CD4-positive, alpha-beta T cell treated with Interleukin-2 at 100 ng/mL for 4 hours (primary cell): ENCODE measurements at places on chromosomes 1 and 21.

GRCh38 chr1:9080705-9081291, 11.4 kb upstream of the SLC2A5 start:
- no peak for DNase-seq

GRCh38 chr1:226949401-226949800, 9.3 kb downstream of the COQ8A start:
- DNase-seq = no peak

GRCh38 chr1:239536165-239536849, 149.9 kb downstream of the CHRM3 start:
- DNase-seq = no peak

DNA sequence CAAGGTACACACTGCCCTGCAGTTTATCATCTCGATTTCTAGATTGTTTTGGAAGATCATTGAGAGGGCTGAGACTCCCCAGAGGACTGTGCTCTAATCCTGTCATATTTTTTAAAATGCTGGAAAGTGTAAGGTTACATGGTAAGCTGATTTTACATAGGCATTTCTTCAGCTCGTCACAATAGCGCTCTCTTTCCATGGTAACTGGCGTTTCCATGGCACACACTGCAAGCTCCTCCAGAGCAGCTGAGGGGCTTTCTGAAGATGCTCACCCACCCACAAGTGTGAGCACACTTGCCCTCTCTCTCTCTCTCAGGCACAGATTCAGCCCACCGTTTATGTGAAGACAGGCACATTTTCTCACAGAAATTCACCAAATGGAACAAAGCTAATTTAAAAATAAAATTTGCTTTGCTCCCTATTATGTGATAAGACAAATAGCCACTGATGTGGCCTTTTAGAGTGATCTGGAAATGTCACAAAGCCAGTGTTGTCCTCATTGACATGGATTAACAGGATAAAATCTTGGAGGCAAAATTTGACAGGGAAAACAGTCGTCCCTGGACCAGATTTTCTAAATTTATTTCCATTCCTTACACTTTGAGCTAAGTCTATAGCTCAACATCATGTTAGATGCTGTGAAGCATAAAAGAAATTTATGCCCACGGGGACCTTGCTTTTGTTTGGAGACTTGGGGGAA, 421.5 kb downstream of the RWDD3 start:
- no peak for DNase-seq

DNA sequence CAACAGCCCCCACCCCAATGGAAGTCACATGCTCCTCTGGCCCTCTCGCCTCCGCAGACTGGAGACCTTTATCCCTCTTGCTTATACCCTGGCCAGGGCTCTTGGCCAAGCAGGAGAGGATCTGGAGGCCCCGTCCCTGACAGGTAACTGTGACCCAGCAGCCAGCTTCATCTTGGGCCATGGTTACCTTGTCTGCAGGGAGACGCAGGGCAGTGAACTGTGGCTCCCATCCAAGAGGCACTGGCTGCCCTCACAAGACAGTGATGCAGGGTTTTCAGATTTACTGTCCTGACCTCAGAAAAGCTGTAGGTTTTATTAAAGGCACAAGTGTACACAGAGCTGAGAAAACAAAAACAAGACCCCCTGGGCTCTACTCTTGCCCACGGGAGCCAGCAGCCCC, 96.7 kb upstream of the KLHDC7A start:
- no peak for DNase-seq

GRCh38 chr1:180945551-180945950, 32.9 kb downstream of the KIAA1614 start:
- DNase-seq = no peak

DNA sequence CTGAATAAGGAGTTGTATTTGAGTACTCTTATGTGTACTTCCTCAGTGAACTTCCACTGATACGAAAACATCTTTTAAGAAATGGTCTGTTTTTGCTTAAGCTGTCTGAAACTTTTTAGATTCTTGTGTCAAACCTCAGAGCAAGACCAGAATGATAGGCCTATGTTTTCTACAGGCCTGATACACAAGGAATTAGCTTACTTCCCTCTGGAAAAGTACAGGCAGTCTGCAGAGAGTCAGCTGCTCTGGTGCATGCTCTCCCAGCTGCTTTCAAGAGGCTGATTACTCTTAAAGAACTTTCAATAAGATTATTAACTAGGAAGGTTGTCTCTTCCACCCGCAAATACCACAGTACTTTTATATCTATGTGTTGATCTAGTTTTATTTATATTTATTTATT, 9.5 kb downstream of the SNX27 start:
- DNase-seq = no peak

DNA sequence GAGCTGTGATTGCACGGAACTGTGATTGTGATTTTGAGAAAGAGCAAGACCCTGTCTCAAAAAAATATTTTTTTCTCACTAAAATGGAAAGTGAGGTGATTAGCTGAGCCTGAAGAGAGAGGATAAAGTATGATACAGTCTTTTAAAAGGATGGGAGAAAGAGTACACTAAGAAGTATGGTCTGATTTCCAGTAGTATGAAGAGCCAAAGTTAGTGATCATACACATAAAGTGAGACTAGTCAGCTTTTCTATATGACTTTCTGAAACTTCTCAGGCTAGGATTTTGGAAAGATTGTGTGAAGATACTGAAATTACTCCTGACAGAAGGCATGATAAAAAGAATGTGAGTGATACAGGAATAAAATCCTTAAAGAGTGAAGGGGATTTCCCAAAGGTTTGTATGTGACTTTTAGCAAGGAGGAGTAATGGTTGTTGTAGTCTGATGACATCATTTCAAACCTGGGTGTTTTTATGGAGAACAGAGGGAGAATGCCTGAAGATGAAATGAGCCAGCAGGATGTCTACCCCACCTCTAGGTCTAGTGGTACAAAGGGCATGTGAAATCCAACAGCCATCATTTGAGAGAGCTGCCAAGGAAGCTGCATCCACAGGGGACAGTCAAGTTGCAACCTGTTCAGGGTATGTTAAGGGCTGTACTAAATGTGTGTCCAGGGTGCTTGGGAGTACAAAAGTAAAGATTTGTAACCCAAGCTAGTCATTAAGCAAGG, 157.7 kb downstream of the PIK3R3 start:
- no peak for DNase-seq

- no peak for DNase-seq
These were observed 6.1 kb upstream of the CROCC start for GRCh38 chr1:16915627-16915973.

- peak; percentile 76 for DNase-seq
These were observed 19.7 kb downstream of the BTG2 start for GRCh38 chr1:203325026-203325417.

DNA sequence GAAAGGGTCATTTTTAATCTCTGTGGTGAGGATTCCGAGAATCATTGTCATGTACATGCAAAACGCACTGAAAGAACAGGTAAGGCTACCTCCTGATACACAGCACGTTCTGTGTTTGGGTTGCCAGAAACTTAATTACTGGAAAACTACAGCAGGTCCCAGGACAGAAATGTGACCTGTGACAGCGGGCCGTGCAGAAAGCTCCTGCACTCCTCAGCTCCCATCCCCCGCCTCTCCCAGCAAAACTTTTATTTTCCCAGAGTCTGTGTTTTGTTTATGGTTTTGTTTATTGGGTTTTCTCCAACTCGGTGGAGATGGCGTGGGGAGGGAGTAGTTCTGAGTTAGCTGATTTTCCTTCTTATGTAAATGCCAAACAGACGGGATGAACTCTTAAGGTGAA, 44.7 kb downstream of the SLC44A3 start:
- DNase-seq = no peak

GRCh38 chr21:44510508-44511218, 29.3 kb downstream of the KRTAP10-1 start:
- DNase-seq = peak; percentile 78

DNA sequence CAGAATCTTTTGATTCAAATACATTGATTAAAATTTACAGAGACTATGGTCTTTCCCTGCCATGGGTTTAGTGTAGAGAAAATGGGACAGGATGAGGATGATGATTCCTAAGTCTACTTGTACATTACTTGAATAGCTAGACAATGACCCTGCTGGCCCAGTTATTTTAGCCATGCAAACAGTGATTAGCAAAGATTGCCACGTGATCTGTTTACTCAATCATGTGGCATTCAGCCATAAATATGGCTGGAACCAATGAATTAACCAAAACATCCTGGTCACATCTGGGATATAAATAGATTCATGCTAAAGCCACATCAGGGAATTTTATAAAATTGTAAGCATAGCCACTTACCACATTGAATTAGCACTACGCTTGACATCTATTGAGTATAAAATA, 167.3 kb downstream of the PBX1 start:
- no peak for DNase-seq
